ENCODE measurements at places on chromosomes 2 and 18.

DNA sequence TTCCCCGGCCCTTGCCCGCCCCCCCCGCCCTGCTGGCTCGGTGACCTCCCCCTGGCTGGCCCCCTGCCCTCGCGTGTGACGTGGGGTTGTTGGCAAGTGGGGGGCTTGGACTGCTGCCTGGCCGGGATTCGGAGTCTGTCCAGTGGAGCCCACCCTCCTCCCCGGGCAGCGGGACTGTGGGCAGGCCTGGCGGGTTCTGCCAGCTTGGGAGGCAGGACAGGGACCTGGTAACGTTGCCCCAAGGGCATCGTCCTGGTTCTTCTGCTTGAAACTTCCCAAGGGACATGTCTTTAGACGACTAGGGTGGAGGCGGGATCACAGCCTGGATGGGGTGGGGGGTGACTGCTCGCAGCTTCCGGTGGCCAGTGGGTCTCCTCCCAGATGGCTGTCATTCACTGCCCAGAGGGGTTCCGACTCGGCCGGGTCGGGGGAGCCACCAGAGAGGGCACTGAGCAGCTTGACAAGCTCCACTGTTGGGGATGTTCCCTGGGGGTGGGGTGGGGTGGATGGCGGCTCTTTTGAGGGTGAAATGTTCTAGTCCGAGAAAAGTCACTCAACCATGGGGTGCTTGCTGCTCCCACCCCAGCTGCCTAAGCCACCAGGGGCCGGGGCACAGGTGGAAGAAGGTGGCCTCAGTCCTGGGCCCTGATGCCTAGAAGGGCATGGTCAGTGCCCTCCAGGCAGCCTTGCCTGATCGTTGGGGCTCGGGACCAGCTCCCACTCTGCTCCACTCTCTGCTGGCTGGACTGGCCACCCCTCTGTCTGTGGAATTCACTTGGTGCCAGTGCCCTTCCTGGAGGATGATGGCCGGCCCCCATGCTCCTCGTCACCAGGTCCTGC lies 4.3 kb upstream of the HS6ST1 start:
- DNase-seq: no peak

DNA sequence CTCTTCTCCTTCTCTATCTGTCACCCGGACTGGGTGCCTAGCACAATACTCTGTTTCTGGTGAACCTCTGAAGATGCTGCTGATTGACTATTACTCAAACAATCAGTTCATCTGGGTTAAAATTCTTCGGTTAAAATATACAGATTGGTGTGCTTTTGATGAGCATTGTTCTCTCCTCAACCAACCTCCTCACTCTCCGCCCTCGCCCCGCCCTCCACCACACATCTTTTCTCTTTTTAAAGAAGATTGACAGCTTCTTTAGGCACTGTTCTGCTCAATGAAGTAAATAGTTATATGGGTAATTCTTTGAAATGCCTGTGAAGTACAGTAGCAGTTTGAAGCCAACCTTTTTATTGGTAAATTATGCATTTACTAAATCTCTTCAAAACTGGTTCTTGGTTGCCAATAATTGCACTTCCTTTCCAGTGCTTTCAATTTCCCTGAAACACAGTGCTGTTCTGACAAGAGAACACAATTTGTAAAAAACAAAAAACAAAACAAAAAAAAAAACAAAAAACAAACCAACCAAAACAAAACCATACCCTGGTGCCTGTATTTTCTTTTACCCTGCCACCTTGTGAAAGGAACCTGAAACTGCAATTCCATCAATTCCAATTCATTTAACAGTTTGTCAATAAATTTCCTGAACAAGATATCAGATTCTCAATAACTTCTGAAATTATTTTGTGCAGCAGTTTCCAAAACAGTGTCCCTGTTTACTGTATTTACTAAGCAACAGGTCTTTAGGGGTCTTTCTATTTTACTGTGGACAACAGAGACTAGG lies 188.6 kb downstream of the LRP1B start:
- no peak for DNase-seq

DNA sequence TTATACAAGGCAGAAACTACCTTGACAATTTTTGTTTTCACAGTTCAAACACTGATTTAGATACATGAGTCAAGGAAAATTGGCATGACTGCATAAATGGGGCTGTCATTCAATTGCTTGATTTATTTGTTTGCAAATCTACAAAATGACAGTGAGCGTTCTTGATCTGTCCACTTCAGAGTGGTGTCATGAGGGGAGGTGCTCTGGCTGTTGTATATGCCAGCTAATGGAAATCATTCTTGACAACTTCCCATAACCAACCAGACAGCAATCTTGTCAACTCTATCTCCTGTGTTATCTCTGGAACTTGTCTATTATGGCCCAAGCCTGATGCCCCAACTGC lies 120.6 kb upstream of the UGP2 start:
- DNase-seq: no peak

DNA sequence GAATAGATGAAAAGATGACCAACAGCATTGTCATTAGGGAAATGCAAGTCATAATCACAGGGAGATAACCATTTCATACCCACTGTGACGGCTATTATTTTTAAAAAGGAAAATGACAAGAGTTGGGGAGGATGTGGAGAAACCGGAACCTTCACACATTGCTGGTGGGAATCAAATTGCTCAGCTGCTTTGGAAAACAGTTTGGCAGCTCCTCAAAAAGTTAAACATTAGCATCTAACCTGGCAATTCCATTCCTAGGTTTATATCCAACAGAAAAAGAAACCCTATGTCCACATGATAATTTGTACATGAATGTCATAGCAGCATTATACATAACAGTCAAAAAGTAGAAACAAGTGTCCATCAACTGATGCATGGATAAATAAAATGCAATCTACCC lies 58.2 kb downstream of the KCNG3 start:
- DNase-seq: no peak

- DNase-seq: no peak
Measured at GRCh38 chr2:75041731-75042600, 83.5 kb downstream of the POLE4 start.

- no peak for DNase-seq
Measured at GRCh38 chr2:74186038-74186437, 7.4 kb upstream of the MOB1A start.

DNA sequence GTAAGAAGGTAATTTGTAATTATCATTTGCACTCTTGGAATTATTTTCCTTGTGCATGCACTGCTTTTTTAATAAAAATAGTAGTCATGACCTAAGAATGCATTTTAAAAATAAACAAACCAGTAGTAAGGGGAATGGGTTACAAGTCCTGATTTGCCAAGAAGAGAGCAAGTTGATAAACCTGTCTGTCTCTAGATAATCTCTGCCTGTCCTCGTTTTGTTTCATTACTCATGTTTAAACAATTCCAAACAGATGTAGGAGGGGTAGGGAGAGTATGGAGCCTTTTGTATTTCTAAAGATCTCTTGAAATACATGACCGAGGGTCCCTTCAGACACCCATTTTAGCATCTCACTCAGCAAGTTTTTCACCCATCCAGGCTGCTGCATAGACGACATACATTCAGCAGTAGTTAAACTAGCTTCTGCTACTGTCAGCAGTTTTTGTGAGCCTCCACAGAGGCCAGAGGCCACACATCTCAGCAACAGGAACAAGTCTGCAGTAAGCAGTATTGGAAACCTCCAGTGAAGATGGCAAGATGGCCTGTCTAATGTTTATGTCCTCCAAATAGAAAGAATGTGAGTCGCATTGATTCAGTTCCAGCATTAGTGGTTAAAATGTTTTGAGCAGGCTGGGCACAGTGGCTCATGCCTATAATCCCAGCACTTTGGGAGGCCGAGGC lies 2.3 kb upstream of the EXOC6B start:
- DNase-seq: peak; percentile 93

Measured in trophoblast cell (in vitro differentiated cells and primary cell).